ENCODE measurements at places on chromosomes 16 and 17.

- DNase-seq: no peak
Observed at GRCh38 chr17:721540-721937, 6.9 kb upstream of the VPS53 start.

DNA sequence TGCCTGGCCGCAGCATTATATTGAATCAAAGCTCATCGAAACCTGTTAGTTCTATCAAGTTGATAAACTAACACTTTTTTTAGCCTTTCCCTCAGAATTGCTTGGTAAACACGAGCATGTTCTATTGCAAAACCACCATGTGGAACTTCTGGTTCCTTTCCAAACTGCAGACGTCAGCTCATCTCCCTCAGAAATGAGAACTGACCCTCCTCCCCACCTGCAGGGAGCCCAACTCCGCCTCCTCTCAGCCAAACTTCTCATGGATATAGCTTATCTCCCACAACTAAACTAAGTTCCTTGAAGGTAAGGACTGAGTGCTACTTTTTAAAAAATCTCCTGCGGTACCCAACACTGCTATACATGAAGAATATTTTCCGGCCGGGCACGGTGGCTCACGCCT is 6.7 kb downstream of the SHMT1 start:
- DNase-seq: no peak

DNA sequence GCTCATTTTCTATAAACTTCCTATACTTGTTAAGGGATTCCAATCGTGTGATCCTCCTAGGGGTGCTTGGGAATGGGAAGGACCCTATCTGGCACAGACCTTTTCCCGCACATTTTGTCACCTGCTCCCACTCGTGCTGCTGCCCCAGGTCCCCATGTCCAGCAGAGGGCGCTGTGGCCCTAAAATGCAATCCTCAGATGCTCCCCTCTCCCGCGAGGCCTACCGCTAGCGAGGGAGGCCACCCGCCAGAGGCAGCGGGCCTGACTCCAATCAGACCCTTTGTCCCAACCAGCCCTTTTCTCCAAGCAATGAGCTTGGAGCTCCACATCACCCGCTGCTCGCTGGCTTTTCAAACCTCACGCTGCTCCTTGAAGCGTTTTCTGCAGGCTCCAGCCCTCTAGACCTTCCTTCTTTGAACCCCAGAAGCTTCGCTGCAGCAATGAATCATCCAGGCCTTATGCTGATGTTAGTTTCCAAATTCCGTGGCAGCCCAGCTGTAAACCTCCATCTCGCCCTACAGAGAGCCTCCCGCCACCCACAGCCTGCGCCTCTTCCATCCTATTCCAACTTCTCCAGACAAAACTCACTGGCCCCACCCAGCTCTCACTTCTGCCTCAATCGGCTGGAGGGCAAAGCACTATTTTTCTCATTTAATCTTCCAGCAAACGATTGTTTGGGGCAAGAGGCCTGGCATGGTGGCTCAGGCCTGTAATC is 23.6 kb upstream of the FZD2 start:
- DNase-seq: peak; percentile 83

GRCh38 chr17:29243792-29244191 is 2.9 kb upstream of the CRYBA1 start:
- DNase-seq: no peak

GRCh38 chr16:69307091-69307490 is 4.1 kb upstream of the VPS4A start:
- no peak for DNase-seq

DNA sequence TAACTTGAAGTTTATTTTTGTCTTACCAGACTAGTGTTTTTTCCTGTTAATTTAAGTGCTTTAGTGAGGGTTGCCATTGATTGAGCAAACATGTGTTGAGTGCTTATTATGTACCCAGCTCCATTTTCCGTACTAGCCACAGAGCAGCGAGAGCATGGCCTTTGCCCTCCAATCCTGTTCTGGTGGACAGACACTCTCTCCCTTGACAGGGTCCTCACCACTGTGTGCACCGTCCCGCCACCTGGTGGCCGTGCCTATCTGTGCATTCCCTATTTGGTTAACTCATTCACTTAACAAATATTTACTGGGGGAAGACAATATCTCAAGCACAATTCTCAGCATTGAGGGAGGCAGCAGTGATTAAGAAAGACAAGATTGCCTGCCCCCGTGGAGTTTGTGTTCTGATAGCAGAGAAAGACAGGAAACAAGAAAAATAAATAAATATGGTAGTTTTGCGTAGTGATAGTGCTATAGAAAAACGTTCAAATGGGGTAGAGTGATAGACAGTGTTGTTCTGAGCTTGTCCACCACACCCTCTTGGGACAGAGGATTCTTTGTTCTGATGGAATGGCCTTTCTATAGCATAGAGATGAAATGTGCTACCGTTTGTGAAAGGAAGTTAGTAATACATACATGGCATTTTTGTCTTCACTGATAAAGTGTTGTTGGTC is 13.0 kb downstream of the CDH13 start:
- DNase-seq: peak; percentile 27

GRCh38 chr16:81940781-81941560 is 70.3 kb downstream of the SDR42E1 start:
- DNase-seq: no peak

DNA sequence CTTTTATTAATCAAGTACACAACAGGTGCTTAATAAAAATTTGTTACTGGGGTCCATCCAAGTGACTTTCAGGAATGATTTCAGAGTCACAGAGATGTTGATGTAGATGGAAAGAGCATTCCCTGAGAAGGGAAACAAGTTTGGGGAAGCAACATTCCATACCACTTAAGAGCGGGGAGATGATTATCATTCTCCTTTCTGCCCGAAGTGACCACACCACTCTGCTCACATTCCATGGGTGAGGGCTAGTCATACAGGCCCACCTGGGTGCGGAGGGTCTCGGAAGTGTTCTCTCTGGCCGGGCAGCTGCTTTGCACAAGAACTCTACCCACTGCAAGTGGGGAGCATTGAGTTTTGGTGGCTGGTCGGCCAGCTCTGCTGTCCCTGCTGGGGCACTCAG is 231.4 kb downstream of the SNX29 start:
- DNase-seq: no peak

DNA sequence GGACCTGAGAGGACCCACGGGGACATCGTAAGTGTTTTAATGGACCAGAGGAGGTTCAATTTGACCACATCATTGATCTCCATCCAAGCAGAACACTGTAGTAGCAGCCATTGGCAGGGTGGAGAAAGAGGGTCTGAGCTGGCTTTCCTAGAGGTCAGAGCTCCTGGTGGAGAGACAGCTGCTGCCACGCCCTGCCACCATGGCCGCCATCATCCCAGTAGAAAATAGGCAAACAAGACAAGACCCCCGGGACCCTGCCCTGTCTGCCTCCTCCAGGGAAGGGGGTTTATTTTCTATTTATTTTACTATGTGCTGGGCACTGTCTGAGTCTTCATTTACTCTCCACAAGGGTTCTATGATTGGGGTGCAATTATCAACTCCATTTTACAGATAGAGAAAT is 11.4 kb upstream of the ITGA3 start:
- DNase-seq: no peak

GRCh38 chr16:89401641-89402445 is 88.5 kb downstream of the ANKRD11 start:
- DNase-seq: no peak

- no peak for DNase-seq
Observed at GRCh38 chr17:921161-921560, 58.4 kb downstream of the NXN start.

DNA sequence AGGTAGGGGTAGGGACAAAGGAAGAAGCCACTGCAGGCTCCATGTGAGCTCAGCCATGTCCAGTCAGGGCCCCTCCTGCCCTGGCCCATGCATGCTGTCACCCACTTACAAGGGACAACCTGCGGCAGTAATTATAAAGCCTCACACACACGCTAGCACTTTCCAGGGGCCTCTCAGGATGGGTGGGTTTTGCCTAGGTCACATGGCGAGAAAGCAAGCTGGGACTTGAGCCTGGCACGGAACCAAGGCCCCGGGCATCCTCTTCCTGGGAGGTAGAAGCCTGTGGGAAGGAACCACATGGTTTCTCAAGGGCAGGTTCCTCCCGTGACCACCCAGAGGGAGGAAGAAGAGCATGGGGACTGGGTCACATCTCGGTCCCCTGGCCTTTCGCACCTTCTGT is 7.0 kb downstream of the ZNF319 start:
- no peak for DNase-seq
